Mesenchymal stem cell (in vitro differentiated cells and primary cell): ENCODE measurements at places on chromosomes 1 and 21.

GRCh38 chr1:231557898-231558707, 29.6 kb downstream of the TSNAX start:
- peak; percentile 61 for DNase-seq

DNA sequence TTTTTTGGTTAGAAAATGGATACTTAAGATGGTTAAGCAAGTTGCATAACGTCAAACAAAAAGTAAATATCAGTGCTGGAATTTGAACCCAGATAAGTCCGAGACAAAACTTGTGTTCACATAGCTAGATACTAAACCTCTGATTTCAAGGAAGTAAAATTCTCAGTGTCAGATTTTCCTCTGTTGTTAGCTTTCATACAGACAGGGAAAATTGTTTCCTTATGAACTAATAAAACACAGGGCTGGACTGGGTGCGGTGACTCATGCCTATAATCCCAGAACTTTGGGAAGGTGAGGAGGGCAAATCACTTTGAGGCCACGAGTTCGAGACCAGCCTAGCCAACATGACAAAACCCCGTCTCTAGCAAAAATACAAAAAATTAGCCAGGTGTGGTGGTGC, 51.3 kb downstream of the PCNX2 start:
- DNase-seq = no peak

DNA sequence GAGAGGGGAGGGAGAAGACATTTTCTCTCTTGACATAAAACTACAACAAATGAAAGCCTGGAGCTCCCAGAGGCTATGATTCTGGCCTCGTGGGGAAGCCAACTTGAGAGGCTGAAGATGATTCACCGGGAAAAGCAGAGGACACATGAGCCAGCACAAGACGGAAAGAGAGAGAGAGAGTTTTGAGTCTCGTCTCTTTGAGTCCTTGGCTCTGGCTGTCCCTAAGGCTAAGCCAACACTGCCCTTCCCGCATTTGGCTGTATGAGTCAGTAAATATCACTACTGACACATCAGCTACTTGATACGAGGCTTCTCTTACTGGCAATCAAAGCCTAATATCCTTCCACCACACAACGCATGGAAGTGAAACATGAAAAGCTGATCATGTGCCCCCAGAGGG, 95.5 kb downstream of the GRIK3 start:
- DNase-seq = no peak

- DNase-seq = no peak
These were observed 498.7 kb downstream of the AMY1C start for GRCh38 chr1:104248385-104248784.

GRCh38 chr1:204461331-204462228, 33.0 kb downstream of the PIK3C2B start:
- no peak for DNase-seq

GRCh38 chr1:153852170-153852569, 70.6 kb downstream of the GATAD2B start:
- DNase-seq = no peak

DNA sequence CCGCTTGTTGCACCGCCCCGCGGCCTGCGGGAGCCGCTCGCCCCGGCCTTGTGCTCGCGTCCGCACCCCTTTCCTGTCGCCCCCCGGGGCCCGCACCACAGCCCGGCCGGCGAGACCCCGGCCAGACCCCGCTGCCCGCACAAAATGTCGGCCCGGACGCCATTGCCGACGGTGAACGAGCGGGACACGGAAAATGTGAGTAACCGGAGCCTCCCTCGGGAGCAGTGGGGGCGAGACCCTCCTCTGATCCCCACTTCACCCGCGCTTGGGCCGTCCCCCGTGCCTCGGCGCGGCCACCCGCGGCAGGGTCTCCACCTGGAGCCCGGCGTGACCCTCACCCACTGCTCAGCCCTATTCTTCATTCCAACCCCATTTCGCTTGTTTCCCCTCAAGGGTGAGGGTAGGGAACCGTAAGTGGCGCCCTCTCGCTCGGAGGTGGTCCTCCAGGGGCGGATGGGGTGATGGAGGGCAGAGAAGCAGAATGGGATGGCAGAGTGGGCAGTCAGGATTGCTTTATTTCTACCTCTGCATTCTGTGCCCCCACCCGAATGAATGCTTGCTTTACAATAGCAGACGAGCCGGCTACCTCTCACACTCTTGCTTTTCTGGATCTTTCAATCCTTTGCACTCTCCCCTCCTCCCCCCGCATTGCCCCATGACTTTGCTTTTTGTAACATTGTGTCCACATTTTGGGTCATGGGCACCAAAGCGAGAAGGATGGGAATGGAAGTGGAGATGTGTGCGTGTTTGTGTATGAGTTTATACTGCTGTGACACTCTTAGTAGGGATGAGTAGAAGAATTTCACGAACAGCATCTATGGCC, 954 bp downstream of the MARK1 start:
- no peak for DNase-seq

GRCh38 chr1:180528868-180529470, 26.6 kb upstream of the ACBD6 start:
- no peak for DNase-seq

DNA sequence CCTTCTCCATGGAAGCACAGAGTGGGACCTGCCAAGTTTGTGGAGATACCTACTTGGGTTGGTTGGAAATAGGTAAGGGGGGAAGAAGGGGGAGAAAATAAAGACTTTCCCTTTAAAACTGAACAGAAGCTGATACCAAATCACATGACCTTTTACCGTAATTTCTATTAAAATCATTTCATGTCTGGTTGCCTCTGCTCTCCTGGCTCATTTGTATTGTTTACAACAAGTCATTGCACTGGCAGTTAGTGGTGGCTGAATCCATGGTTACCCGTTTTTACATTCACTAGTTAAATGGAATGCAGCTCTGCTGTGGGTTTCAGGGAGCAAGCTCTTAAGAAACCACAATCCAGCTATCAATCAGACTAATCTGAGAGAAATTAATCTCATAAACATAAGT, 353.7 kb upstream of the ESRRG start:
- DNase-seq = peak; percentile 67

DNA sequence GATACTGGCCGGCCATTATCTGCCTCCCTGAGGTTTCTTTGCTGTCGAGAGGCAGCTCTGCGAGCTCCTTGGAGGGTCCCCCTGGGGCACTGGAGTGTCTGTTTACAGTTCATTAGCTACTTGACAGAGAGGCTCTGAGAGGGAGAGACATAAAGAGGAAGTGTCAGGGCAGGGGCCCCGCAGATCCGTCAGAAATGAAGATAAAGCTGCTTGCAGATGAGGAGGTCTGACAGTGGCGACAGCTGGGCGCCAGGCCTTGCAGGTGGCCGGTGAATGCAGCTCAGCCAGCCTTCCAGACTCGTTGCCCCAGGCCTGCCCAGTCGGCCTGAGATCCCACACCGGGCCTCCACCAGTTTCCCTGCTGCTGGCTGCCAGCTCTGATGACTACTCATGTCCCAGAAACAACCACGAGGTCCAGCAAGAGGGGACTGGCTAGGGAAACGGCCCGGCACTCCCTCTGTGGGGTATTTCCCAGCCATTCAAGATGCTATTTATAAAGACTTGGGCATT, 84.7 kb downstream of the DISP3 start:
- peak; percentile 3 for DNase-seq

DNA sequence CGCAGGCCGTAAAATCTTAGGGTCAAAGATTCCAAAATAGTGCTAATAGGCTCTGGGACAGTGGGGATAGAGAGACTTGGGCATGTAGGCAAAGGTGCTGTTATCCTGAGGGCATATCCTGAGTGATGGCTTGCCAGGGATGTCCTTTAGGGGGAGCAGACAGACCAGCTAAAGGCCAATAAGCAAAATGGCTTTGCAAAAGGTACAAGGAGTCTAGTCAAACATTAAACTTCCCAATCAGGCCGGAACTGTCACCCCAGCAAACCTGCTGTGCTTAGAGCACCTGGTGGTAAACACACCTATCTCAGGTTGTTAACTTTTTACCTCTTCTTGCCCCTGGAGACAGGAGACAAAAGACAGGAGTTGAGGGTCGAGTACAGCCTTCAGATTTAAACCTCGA, 49.1 kb downstream of the TRABD2B start:
- peak; percentile 3 for DNase-seq

GRCh38 chr21:43024439-43025136, 50.2 kb downstream of the PKNOX1 start:
- no peak for DNase-seq

GRCh38 chr21:25280061-25280460, 327.2 kb downstream of the MRPL39 start:
- no peak for DNase-seq

GRCh38 chr1:15707239-15707925, 23.3 kb downstream of the PLEKHM2 start:
- DNase-seq = no peak

DNA sequence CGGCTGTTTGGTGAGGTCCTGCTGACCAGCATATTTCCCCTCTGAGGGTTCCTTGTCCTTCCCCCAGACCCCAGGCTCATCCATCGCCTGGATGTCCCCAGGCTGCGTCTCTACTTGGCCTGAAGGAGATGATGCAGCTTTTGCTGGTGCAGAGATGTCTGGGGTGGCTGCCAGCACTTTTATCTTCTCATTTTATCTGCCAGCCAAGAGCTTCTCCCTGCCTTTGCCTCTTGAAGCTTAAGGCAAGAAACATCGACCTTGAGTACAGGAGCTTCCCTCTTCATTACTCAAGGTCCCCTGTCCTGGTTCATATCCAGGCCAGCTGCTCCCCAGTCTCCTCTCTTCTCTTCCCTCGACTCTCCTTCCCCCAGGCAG, 9.2 kb upstream of the H6PD start:
- no peak for DNase-seq

DNA sequence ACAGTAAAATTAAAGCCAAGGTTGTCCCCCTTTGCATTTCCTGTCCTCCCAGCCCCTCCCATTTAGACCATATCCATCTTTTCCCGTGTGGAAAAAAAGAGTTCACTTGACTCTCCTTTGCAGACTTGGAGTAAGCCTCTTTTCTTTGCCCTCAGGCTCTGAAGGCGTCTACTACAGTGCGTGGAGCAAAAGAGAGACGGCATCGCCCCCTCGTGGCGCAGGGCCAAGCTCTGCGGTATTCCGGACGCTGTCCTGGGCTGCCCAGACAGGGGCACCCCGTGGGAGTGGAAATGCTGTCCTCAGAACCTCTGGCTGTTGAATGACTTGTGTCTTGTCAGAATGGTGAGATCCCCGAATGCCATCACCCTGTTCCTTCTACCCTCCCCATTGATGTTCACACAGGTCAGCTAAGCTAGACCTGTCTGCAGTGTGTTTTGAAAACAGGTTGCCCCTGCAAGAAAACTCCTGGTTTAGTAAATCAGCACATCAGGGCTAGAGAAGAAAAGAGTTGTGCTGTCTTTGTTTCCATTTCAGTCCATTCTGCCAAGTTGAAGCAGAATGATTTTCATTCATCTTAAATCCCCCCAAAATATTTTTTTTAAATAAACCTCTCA, 12.3 kb upstream of the GJA8 start:
- peak; percentile 59 for DNase-seq

DNA sequence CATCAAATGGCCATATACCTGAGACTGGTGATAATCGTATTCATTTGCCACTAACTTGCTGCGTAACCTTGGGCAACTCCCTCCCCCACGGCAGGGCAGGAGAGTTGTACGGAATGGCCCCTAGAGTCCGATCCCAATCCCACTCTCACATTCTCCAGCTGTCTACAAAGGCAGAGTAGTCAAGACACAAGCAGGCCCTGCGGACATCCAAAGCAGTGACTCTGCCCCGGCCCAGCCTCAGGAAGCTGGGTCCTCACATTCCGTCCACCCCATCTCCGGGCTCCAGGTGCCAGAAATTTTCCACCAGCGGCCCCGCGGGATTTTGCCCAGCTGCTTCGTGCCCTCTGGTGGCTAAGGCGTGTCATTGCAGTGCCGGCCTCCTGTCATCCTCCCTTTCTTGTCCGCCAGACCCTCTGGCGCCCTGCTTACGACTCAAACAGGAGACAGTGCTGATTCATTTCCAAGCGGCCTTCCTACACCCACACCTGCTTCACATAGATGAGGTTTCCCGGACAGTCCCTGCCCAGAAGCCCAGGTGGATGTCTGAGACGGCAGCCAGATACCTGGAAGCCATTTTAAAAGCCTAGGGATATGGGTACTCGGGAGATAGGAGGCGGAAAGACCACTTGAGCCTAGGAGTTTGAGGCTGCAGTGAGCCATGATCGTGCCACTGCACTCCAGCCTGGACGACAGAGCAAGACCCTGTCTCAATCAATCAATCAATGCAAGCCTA, 2.9 kb upstream of the S100A2 start:
- DNase-seq = peak; percentile 89

GRCh38 chr1:223332997-223333396, 31.0 kb downstream of the SUSD4 start:
- DNase-seq = no peak

DNA sequence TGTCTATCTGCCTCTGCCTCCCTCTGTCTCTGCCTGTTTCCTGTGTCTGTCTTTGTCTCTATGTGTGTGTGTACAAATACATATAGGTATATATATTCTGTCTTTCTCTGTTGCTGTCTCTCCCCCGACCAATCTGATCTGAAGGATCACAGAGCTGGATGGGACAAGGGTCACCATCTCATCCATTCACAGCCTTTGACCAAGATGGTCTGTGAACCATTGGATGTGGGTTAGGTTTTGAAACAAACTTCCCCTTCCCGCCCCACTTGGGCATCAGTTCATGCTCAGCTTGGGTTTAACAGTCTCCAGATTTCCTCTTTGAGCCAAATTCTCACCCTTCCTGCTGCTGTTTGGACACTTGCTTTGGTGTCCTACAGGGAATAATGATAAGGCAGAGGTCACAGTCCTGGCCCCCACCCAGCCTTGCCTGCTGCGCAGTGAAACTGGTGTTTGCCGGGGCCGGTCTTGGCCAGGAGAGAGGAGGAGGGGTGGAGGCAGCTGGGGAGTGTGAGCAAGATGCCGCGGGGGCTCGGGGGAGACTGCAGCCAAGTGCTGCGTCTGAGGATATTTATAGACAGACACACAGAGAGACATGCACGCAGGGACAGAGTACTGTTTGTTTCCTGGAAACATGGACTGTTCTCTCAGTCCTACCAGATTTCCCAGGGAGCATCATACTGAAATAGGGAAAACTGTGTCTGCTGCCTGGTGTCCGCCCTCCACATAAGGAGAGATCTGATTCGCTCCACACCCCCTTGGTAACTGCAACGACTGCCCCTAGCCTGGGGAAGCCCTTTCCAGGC, 27.0 kb upstream of the BTG2 start:
- peak; percentile 98 for DNase-seq
